Heart right ventricle (tissue), 16 donors: ENCODE measurements at places on chromosomes 5 and 9.

GRCh38 chr9:96169484-96169883 is 132.5 kb downstream of the HSD17B3 start:
- DNase-seq: peak; percentile 35

GRCh38 chr9:89808076-89808755 is 203.4 kb downstream of the GADD45G start:
- DNase-seq: no peak

- no peak for DNase-seq
These were observed 643.6 kb downstream of the ACTL7B start for GRCh38 chr9:108212184-108212583.

DNA sequence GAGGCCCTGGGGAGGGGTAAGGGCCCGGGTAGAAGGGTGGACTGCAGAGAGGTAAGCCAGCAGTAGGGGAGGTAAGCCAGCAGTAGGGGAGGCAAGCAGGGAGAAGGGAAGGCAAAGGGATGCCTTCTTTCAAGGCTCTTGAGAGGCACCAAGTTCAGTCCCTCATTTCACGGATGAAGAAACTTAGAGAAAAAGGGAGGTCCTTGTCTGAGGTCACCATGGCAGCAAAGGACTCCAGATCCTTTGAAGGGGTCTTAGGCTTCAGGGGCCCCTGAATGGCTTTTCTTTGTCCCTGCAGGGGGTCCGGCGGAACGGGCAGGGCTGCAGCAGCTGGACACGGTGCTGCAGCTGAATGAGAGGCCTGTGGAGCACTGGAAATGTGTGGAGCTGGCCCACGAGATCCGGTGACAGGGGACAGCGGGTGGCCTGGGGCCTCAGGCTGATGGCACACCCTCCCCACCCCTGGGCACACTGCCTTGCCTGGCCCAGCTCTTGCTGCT is 42.6 kb downstream of the RGS3 start:
- DNase-seq: no peak

DNA sequence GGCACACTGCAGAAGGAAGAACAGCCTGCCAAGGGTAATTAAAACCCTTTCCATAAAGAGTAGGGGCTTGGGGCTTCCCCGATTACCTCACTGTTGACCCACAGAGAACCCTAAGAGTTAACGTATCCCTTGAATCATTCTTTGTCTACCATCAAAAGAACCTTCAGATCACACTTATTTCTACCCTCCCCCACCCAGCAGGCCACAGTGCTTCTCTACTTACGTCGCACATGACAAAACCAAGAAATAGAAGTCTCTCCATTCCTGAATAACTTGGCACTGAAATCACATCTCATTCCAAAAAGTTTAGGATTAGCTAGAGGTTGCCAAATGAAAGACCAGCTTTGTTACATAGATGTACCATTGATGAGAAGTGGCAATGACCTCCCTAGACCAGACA is 268.7 kb upstream of the GAS1 start:
- no peak for DNase-seq

DNA sequence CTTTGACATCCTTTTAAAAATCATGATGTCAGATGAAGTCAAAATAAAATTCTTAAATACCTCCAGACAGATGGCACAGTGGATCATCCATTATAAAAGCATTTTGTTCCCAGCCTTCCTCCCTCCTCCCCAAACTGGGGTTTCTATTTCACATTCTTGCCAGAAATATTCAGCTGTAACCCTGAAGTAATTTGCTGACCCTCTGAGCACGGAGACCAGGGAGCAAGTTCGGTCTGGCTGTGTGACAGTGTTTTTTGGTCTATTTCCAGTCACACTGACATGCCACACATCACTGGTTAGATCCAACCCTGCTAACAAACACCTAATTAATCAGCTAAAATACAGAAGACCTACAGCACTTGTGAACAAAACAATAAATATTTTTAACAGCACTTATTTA is 126.2 kb upstream of the DMRT1 start:
- no peak for DNase-seq

GRCh38 chr5:68367717-68368116 is 152.2 kb downstream of the PIK3R1 start:
- no peak for DNase-seq

- no peak for DNase-seq
These were observed 164.5 kb downstream of the DCP2 start for GRCh38 chr5:113140837-113141671.
